GM23338 (cell line): ENCODE measurements at places on chromosomes 16 and 17. TPM values are rescaled to one million over a fixed set of nuclear protein-coding genes. Genes with fewer than 3 reads are reported as not detected.
A peak's percentile ranks its signal among the peaks of the same experiment; 100 is the strongest.

DNA sequence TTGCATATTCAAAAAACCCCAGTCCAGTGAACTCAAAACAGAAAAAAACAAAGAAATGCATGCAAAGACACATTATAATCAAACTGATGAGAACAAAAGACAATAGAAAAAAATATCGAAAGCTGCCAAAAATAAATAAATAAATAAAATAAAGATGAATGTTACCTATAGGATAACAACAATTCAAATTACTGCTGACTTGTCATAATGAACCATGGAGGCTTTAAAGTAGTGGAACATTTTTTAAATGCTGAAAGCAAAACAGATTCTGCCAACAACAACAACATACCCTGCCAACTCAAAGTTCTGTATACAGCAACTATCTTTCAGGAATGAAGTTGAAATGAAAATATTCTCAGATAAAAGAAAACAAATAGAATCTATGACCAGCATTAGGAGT is 116.6 kb downstream of the CBLN1 start:
- H3K27me3 ChIP-seq: no peaks in the 10 kb centered on the region
- H3K4me3 ChIP-seq: no peak overlapping the region
- DNase-seq: no peak
- peaks cover 36% of the 10 kb centered on the region for H3K4me1 ChIP-seq
- H3K27ac ChIP-seq: no peak overlapping the region
- no peaks in the 10 kb centered on the region for H3K36me3 ChIP-seq

- DNase-seq: peak; percentile 61
- H3K36me3 ChIP-seq: no peaks in the 10 kb centered on the region
- no peak overlapping the region for H3K27ac ChIP-seq
- no peak overlapping the region for H3K4me3 ChIP-seq
- H3K27me3 ChIP-seq: no peaks in the 10 kb centered on the region
- peaks cover 7% of the 10 kb centered on the region; the same call in 1 of the 2 replicates for H3K4me1 ChIP-seq
These were observed 409.7 kb downstream of the SNX29 start for GRCh38 chr16:12386192-12386591.

GRCh38 chr17:21512307-21513011 is 136.3 kb downstream of the KCNJ12 start:
- peaks cover 36% of the 10 kb centered on the region for H3K27me3 ChIP-seq
- DNase-seq: no peak
- peak overlapping the region; percentile 67 for H3K4me3 ChIP-seq
- H3K4me1 ChIP-seq: peaks cover 16% of the 10 kb centered on the region

HYDIN gene
- 5.1 and 7.7 TPM in 2 replicates for total RNA-seq

DNA sequence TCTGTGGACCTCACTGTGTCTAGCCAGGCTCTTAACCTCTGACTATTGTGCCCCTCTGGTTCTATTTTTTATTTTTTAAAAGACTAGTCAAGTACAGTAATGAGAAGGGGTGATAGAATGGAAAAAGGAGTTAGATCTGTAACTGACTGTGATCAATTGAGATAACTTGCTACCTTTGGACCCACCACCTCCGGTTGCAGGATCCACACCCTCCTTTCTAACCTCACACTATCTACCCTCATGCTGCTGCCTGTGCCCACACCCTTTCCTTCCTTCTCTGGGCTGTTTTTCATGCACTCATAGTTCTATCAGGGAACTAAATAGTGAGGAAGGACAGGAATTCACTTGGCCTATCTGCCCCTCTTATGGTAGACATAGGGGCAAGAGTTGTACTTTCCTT is 172.3 kb downstream of the KATNIP start:
- no peak for DNase-seq
- no peak overlapping the region for H3K4me3 ChIP-seq
- no peaks in the 10 kb centered on the region; the same call in 1 of the 2 replicates for H3K36me3 ChIP-seq
- no peaks in the 10 kb centered on the region for H3K27me3 ChIP-seq
- H3K4me1 ChIP-seq: no peaks in the 10 kb centered on the region; the same call in 1 of the 2 replicates
- no peak overlapping the region for H3K27ac ChIP-seq

DNA sequence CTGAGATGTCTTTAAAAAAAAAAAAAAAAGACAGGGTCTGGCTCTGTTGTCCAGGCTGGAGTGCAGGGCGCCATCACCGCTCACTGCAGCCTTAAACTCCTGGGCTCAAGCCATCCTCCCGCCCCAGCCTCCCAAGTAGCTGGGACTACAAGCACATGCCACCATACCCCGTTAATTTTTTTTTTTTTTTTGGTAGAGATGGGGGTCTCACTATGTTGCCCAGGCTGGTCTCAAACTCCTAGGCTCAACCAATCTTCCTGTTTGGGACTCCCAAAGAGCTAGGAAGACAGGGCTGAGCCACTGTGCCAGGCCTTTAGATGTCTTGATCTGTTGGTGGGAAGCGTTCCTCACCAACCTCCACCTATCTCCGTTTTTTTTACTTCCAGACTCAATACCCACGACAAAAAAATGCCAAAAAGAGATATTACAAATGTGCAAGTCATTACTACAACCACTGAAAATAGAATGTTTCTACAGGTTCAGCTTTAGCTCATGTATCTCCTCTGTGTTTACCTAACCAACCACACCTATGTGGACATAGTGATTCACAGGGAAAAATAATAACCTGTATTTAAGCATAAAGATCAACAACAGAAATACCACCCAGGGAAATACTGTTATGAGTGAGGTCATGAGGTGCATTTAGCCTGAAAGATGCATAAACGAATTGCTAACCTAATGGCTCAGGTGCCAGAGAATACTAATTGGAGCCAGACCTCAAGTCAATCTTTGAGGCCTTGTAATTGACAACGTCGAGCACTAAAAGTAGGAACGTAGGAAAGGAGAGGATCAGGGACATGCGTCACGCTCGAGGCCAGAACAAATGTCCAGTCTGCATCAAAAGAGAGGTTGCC is 22.6 kb downstream of the NACA2 start:
- H3K4me1 ChIP-seq: no peaks in the 10 kb centered on the region
- no peaks in the 10 kb centered on the region for H3K27me3 ChIP-seq
- H3K27ac ChIP-seq: no peak overlapping the region
- no peak overlapping the region for H3K4me3 ChIP-seq
- H3K36me3 ChIP-seq: 0 out of 2 replicates have a peak, but pooled peaks cover 11% of the 10 kb centered on the region
- no peak for DNase-seq

DNA sequence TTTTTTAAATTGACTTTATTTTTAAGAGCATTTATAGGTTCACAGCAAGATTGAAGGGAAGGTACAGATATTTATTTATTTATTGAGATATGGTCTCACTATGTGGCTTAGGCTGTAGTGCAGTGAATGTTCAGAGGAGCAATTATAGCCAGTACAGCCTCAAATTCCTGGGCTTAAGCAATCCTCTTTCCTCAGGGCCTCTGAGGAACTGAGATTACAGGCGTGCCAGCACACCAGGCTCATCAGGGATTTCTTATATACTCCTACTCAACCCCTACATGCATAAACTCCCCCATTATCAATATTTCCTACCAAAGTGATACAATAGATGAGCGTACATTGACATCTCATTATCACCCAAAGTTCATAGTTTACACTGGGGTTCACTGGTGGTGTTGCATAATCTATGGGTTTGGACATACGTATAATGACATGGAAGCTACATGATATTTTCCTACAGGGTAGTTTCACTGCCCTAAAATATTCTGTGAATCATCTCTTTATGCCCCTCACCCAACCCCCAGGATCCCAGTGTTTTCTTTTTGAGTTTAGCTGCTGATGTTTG is 33.5 kb downstream of the HS3ST3B1 start:
- H3K4me1 ChIP-seq: peaks cover 46% of the 10 kb centered on the region
- no peak overlapping the region for H3K27ac ChIP-seq
- H3K4me3 ChIP-seq: no peak overlapping the region
- no peaks in the 10 kb centered on the region for H3K27me3 ChIP-seq

GRCh38 chr17:82098939-82099763 is 1.1 kb upstream of the FASN start:
- H3K4me1 ChIP-seq: peaks cover 40% of the 10 kb centered on the region
- DNase-seq: peak; percentile 48
- H3K27ac ChIP-seq: peak overlapping the region; percentile 81; the same call in 1 of the 2 replicates
- H3K4me3 ChIP-seq: peak overlapping the region; percentile 73
- H3K27me3 ChIP-seq: no peaks in the 10 kb centered on the region
- H3K36me3 ChIP-seq: 0 out of 2 replicates have a peak, but pooled peaks cover 5% of the 10 kb centered on the region

KIAA0513 gene
- total RNA-seq: 7.8 and 8.7 TPM in 2 replicates

CPNE7 gene
- 15.7 and 18.4 TPM in 2 replicates for total RNA-seq

DNA sequence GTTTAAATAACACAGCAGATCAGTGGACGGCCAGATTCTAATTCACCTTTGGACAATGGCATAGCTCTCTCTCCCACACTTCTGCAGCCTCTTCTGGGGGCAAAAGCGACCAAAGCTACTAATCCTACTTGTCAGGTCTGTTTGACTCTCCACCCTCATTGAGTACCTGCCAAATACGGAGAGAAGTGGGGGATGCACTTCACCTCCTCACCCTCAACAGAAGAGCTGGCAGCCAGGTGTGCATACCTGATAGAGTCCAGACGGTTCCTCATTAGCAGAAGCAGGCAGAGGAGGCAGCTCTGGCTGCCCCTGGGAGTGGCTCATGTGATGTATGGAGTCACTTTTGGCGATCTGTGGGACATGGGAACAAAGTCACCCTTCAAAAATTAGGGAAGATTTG is 4.9 kb downstream of the DNAH3 start:
- no peak for DNase-seq
- H3K27me3 ChIP-seq: no peaks in the 10 kb centered on the region
- no peaks in the 10 kb centered on the region for H3K4me1 ChIP-seq
- H3K27ac ChIP-seq: no peak overlapping the region
- H3K4me3 ChIP-seq: no peak overlapping the region
- no peaks in the 10 kb centered on the region for H3K36me3 ChIP-seq

CDH13 gene
- total RNA-seq: 4.4 and 13.6 TPM in 2 replicates

- peaks cover 6% of the 10 kb centered on the region; the same call in 1 of the 2 replicates for H3K4me1 ChIP-seq
- DNase-seq: no peak
- H3K27ac ChIP-seq: no peak overlapping the region
- no peaks in the 10 kb centered on the region for H3K27me3 ChIP-seq
- H3K36me3 ChIP-seq: no peaks in the 10 kb centered on the region
These were observed 136.3 kb upstream of the XYLT1 start for GRCh38 chr16:17607075-17607509.

DNA sequence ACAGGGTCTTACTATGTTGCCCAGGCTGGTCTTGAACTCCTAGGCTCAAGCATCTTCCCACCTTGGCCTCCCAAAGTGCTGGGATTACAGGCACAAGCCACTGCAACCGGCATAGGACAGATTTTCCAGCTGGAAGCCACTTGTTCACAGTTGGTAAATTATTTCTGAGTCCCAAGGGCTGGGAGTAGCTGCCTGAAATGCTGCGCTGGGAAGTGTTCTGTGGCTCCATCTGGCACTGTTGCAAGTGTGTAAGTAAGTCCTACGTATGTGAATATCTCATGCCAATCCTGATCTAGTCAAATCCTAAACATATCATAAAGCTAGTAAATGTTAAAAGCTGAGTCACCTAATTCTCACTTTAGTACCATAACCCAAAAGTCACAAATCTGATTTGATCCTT is 48.1 kb downstream of the YWHAE start:
- H3K4me1 ChIP-seq: peaks cover 4% of the 10 kb centered on the region; the same call in 1 of the 2 replicates
- H3K27me3 ChIP-seq: no peaks in the 10 kb centered on the region

DNA sequence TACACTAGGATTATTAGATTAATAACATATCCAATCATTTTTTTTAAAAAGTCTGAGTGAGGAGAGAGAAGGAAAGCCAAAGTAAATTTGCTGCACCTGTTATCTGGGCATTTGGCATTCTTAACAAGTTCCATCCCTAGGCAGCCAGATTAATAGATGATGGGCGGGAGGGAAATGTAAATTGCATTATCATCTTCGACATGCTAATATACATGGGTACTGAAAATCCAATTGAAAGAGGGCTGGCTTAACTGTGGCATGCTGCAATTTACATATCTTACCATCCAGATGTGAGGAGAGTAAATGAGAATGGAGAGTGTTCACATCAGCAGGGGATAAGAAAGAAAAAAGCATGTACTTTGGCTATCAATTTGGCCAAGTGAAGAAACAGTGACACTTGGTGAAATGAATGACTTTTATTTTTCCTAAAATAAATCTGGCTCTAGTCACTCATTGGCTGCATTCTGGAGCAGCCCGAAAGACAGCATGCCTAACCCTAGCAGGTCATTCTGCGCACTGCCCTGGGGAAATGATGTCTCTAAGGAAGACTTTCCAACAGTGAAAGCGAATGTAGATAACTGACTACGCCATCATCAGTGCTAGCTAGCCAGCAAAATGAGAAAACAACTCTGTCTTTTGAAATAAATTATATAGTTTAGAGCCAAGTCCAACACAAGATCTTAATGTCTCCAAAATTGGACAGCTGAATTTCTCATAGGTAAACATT is 57.9 kb downstream of the HYDIN start:
- H3K4me3 ChIP-seq: no peak overlapping the region
- H3K36me3 ChIP-seq: no peaks in the 10 kb centered on the region
- peaks cover 7% of the 10 kb centered on the region for H3K4me1 ChIP-seq
- H3K27me3 ChIP-seq: no peaks in the 10 kb centered on the region
- DNase-seq: no peak

DNA sequence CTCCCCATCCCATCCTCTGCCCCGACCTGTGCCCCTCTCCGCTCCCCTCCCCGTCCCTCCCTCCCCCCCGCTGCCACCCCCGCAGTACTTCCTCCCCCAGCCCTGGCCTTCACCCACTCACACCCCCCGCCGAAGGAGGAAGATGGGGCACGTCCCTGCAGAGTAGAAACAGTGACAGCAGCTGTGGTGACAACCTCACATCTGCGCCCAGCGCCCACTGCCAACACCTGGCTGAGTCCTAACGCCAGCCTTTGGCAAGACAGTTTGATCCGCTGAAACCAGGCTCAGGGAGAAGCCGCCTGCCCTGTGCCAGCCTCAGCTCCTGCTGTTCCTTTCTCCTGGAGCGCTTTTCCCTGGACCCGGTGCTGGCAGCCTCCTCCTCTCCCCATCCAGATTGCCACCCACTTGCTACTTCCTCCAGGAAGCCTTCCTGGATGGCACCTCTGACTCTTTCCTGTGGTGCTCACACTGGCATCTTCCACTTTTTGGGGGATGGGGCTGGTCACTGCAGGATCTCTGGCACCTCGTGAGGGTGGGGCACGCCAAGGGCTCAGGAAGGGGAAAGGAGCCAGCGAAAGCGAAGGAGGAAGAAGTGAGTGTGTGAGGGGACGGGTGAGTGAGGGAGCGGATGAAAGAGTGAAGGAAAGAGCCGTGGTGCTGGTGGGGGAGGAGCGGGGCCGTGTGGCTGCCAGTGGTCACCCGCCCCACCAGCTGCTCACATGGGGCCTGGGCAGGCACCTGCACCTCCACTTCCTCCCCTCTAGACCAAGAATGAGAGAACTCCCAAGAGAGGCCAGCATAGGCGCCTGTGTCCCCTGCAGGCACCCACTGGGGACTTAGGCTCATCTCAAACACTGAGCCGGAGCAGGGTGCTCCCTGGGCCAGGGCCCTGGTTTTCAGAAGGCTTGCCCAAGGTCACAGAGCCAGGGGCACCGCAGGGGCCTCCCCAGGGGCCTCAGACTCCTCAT is 27.0 kb downstream of the ZFPM1 start:
- no peak overlapping the region for H3K27ac ChIP-seq
- no peak for DNase-seq
- H3K36me3 ChIP-seq: no peaks in the 10 kb centered on the region
- no peaks in the 10 kb centered on the region for H3K4me1 ChIP-seq

DNA sequence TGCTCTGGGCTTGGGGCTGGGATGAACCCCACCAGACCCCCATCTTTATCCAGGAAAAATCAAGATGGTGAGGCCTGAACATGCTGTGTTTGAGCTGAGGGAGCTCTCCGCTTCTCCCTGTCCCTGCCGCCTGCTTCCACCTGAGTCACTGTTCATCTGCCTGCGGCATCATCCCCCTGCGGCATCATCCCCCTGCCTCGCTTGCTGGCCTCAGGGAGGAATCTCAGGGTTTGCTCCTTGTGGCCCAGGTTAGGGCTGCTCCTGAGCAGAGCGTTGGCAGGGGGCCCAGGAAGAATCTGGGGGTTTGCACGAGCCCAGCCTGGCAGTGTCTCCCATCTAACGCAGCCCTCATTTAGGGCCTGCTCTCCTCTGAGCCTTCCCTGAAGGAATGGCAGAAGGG is 11.4 kb upstream of the RAP1GAP2 start:
- H3K27me3 ChIP-seq: no peaks in the 10 kb centered on the region
- H3K27ac ChIP-seq: no peak overlapping the region
- DNase-seq: no peak
- H3K4me3 ChIP-seq: no peak overlapping the region
